ENCODE measurements at places on chromosomes 7 and 10.

GRCh38 chr10:123996302-123996701, 97.1 kb downstream of the CHST15 start:
- peaks cover 17% of the 10 kb centered on the region for H3K4me1 ChIP-seq
- H3K4me3 ChIP-seq, result no peak overlapping the region
- no peak overlapping the region for H3K27ac ChIP-seq
- no peaks in the 10 kb centered on the region for H3K36me3 ChIP-seq

DNA sequence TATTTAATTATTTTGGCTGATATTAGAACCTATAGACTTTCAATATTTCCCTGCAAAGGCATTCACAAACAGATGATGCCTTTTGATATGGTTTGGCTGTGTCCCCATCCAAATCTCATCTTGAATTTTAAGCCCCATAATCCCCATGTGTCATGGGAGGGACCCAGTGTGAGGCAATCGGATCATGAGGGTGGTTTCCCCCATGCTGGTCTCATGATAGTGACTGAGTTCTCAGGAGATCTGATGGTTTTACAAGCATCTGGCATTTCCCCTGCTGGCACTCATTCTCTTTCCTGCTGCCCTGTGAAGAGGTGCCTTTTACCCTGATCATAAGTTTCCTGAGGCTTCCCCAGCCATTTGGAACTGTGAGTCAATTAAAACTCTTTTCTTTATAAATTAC, 9.3 kb upstream of the PNLIPRP3 start:
- H3K36me3 ChIP-seq, result no peaks in the 10 kb centered on the region
- H3K27me3 ChIP-seq, result no peaks in the 10 kb centered on the region
- H3K4me3 ChIP-seq, result no peak overlapping the region
- H3K27ac ChIP-seq, result no peak overlapping the region
- H3K4me1 ChIP-seq, result no peaks in the 10 kb centered on the region

DNA sequence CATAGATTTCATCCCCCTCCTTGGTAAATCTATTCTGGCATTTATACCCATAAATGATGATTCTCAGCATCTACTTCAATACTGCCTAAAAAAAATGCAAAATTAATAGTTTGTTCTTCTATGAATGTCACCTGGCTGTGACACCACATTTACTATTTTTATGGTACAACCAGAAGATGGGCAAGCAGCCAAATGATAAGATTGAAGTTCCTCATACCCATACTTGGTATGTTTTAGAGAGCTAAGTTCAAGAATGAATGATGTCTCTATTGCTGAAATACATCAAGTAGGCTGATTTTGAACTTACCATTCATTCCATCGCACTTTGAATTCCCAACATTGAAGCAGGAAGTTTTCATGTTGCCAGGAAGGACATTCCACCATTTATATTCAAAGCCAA, 134.2 kb downstream of the ELAPOR2 start:
- DNase-seq, result no peak
- no peaks in the 10 kb centered on the region for H3K27me3 ChIP-seq
- H3K36me3 ChIP-seq, result no peaks in the 10 kb centered on the region
- no peaks in the 10 kb centered on the region for H3K4me1 ChIP-seq
- no peak overlapping the region for H3K27ac ChIP-seq

DNA sequence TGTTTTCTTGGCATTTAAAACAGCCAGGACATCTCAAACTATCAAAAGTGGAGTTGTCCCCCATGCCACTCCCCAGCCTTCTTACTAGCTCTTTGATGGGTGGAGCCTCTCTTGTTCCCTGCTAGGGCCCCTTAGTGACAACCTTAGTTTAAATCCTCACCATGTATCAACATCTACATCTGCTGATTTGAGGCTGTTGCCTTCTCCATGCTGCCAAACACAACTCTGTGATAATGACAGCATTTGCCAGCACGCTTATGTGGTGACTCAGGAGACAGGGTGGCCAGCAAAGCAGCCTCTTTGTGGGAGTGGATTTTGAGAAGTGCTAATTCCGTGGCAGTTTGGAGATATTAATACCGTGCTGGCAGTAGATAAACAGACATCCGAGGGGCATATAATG, 145.4 kb downstream of the LRRC4 start:
- DNase-seq, result no peak
- no peak overlapping the region for H3K27ac ChIP-seq
- H3K27me3 ChIP-seq, result no peaks in the 10 kb centered on the region
- no peaks in the 10 kb centered on the region for H3K4me1 ChIP-seq
- H3K36me3 ChIP-seq, result peaks cover 27% of the 10 kb centered on the region

DNA sequence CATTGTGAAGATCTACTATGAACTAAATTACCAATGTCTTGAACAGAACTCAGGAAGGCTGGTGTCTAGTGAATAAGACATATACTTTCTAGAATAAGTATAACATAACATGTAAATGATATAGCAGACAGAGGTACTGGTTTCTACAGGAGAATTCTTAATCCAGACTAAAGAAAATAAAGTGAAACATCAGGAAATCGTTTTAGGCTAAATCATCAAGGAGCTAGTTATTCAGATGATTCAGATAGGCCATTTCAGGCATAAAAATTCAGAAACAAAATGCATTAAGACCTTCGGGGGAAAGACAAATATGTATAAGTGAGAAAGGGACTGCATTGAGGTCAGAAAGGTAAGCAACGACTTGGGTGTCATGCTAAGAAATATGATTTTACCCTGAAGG, 170.6 kb downstream of the LRRN3 start:
- H3K36me3 ChIP-seq, result no peaks in the 10 kb centered on the region
- H3K27me3 ChIP-seq, result no peaks in the 10 kb centered on the region
- no peaks in the 10 kb centered on the region for H3K4me1 ChIP-seq
- DNase-seq, result no peak

DNA sequence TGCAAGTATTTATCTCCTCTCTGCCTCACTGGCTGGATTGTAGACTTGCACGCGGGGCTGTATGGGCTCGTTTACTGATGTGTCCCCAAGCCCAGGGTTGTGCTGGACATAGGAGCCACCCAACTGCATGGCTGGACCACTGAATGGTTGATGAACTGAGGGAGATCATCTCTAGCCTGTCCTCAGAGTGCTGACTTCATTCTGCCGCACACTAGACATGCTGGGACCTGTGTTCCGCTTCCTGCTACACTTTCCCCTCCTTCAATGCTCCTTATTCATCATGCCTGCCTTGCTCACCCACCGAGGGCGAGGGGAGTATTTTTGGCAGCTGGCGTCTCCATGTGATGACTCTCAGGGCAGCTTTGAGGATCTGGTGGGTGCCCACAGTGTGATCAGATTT, 440.2 kb downstream of the GLRX3 start:
- no peak for DNase-seq
- H3K27ac ChIP-seq, result no peak overlapping the region
- no peaks in the 10 kb centered on the region for H3K4me1 ChIP-seq
- no peaks in the 10 kb centered on the region for H3K36me3 ChIP-seq
- H3K27me3 ChIP-seq, result no peaks in the 10 kb centered on the region
- H3K4me3 ChIP-seq, result no peak overlapping the region

DNA sequence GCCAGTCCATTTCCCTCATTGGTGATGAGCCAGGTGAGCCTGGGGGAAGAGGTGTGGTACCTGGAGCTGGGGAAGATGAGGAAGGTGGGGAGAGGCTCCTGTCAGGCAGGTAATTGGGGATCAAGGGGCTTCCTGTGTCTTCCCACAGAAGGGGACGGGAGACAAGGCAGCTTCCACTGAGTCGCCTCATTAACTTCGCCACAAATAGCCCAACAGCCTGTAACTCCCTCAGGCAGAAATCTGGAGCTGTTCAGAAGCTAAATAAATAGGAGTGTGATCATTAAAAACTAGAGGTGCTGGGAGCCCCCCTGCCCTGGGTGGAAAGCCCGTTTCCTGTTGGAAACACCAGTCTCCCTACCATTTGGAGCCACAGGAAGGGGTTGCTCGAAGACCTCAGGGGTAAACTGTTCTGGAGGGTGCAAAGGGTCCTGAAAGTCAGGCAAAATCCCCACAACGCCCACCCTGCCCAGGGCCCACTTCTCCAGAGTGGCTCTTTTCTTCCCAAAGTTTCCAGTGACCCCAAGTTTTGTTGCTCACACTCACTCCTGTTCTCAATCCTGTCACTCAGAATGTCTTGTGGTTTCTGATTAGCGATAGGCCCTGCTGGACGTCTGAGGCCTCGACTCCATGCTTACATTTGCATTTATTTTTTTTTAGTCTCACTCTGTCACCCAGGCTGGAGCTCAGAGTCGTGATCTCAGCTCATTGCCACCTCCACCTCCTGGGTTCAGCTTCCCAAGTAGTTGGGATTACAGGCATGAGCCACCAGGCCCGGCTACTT, 25.7 kb downstream of the UNC5B start:
- H3K4me3 ChIP-seq, result no peak overlapping the region
- no peak for DNase-seq
- peaks cover 3% of the 10 kb centered on the region for H3K4me1 ChIP-seq
- no peaks in the 10 kb centered on the region for H3K36me3 ChIP-seq
- H3K27me3 ChIP-seq, result no peaks in the 10 kb centered on the region

DNA sequence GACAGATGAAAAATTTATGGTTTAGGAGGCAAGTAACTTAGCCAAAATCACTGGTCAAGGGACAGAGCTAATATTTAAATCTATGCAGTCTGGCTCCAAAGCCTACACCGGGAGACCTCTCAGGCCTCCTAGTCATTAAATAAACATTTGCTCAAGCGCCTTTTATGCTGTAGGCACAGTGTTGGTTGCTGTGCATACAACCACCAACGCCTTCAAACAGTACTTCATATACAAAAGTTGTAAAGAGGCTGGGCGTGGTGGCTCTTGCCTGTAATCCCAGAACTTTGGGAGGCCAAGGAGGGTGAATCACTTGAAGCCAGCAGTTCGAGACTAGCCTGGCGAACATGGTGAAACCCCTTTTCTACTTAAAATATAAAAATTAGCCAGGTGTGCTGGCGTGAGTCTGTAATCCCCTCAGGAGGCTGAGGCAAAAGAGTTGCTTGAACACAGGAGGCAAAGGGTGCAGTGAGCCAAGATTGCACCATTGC, 159.8 kb downstream of the MAGI2 start:
- no peaks in the 10 kb centered on the region for H3K4me1 ChIP-seq
- DNase-seq, result no peak
- no peaks in the 10 kb centered on the region for H3K27me3 ChIP-seq

- H3K4me1 ChIP-seq, result no peaks in the 10 kb centered on the region
- peaks cover 76% of the 10 kb centered on the region for H3K36me3 ChIP-seq
- no peak overlapping the region for H3K27ac ChIP-seq
- H3K27me3 ChIP-seq, result no peaks in the 10 kb centered on the region
- DNase-seq, result no peak
- no peak overlapping the region for H3K4me3 ChIP-seq
Measured at GRCh38 chr7:152180587-152180986, 155.1 kb downstream of the GALNT11 start.

- no peaks in the 10 kb centered on the region for H3K4me1 ChIP-seq
- no peaks in the 10 kb centered on the region for H3K27me3 ChIP-seq
- DNase-seq, result no peak
- no peak overlapping the region for H3K4me3 ChIP-seq
- no peak overlapping the region for H3K27ac ChIP-seq
Measured at GRCh38 chr7:51847461-51848134, 531.0 kb upstream of the COBL start.

DNA sequence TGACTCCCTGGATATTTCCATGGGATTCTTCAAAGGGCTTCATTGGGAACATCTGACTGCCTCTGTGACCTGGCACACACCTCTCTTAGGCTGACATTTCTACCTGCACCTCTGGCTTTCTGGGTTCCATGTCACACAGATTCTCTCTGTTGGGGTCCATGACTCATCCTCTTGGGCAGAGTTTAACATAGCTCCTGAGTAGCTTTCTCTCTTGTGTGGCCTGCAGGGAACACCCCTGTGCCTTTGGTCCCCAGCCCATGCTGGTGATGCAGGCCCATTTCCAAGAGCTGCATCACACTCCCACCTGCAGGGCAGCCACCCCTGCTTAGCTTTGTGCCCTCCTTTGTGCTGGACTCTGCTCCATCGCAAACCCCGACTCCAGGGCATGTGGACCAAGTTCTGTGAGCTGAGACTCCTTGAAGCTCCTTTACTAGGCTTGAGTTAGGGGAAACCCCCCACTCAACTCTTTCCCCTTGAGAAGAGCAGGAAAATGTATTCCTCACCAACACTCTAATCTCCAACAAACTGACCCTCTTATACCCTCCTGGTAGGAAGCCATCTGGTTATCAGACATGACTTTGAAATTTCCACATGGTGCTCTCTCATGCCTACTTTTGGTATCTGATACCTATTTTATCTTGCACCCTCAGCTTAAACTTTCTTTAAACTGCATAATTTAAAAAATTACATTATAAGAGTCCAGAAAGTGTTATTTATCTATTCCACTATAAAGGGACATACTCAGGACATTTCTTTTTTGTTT, 93.3 kb downstream of the ZNF777 start:
- no peak overlapping the region for H3K27ac ChIP-seq
- peaks cover 5% of the 10 kb centered on the region for H3K27me3 ChIP-seq
- H3K36me3 ChIP-seq, result no peaks in the 10 kb centered on the region
- H3K4me1 ChIP-seq, result no peaks in the 10 kb centered on the region
- H3K4me3 ChIP-seq, result no peak overlapping the region
- DNase-seq, result no peak

- DNase-seq, result peak; percentile 88
- H3K27me3 ChIP-seq, result peaks cover 15% of the 10 kb centered on the region
- H3K4me3 ChIP-seq, result peak within 1 kb of the TSS; percentile 88
- H3K4me1 ChIP-seq, result peaks cover 19% of the 10 kb centered on the region
Measured at GRCh38 chr7:129433847-129434674, at the start of gene STRIP2. Gene STRIP2 (plus strand): TSS chr7:129434432. CDS start chr7:129434473, 41 bp downstream.

DNA sequence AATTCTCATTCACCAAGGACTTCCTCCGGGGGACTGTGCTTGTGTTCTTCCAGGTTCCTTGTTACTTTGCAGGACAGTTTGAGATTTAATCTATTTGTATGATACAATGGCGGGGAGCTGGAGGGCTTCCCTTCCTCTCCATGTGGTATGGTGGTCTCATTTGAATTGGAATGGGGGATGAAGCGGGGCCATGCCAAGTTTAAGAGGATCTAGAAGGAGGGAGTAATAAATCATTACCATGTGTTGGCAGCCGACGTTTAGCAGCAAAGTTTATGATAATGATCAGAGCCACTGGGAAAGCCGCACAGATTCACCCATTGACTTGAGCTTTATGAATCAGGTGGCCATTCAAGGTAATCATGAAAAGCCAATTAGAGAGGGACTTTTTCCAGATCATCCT, 355.1 kb upstream of the MGMT start:
- DNase-seq, result no peak
- no peaks in the 10 kb centered on the region for H3K4me1 ChIP-seq
- H3K27me3 ChIP-seq, result no peaks in the 10 kb centered on the region
- H3K27ac ChIP-seq, result no peak overlapping the region

- H3K4me1 ChIP-seq, result peaks cover 6% of the 10 kb centered on the region
- no peak for DNase-seq
- H3K27me3 ChIP-seq, result peaks cover 7% of the 10 kb centered on the region
- H3K36me3 ChIP-seq, result no peaks in the 10 kb centered on the region
Measured at GRCh38 chr10:127907411-127908105, 655 bp downstream of the PTPRE start.

GRCh38 chr10:128713471-128713870, 587.2 kb upstream of the MKI67 start:
- H3K27me3 ChIP-seq, result peaks cover 16% of the 10 kb centered on the region
- H3K36me3 ChIP-seq, result no peaks in the 10 kb centered on the region
- no peaks in the 10 kb centered on the region for H3K4me1 ChIP-seq
- no peak overlapping the region for H3K27ac ChIP-seq

GRCh38 chr7:148547951-148548350, 42.6 kb upstream of the C7orf33 start:
- no peak overlapping the region for H3K27ac ChIP-seq
- H3K36me3 ChIP-seq, result no peaks in the 10 kb centered on the region
- H3K4me1 ChIP-seq, result no peaks in the 10 kb centered on the region
- H3K4me3 ChIP-seq, result no peak overlapping the region
- no peaks in the 10 kb centered on the region for H3K27me3 ChIP-seq

Measured in CD4-positive, alpha-beta T cell (primary cell).